ENCODE measurements at places on chromosomes 12 and 14. TPM values are rescaled to one million over a fixed set of nuclear protein-coding genes. Genes with fewer than 3 reads are reported as not detected.

DNA sequence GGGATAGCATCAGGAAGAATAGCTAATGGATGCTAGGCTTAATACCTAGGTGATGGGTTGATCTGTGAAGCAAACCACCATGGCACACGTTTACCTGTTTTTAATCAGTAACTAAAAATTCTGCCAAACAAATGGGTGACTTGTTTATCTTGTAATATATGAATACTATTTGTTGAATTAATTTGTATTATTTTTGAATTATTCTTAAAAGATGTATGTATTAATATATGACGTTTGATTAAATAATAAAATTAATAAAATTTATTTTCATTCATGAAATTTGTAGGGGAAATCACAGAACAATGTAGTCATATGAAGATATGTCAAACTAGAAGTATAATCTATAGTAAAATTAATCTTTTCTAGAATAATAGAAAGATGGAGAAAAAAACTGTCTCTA is 32.3 kb upstream of the OR10A7 start:
- no peak overlapping the region for H3K4me3 ChIP-seq
- no peaks in the 10 kb centered on the region for H3K4me1 ChIP-seq
- no peaks in the 10 kb centered on the region for H3K27me3 ChIP-seq
- DNase-seq, result no peak
- no peaks in the 10 kb centered on the region for H3K36me3 ChIP-seq

DNA sequence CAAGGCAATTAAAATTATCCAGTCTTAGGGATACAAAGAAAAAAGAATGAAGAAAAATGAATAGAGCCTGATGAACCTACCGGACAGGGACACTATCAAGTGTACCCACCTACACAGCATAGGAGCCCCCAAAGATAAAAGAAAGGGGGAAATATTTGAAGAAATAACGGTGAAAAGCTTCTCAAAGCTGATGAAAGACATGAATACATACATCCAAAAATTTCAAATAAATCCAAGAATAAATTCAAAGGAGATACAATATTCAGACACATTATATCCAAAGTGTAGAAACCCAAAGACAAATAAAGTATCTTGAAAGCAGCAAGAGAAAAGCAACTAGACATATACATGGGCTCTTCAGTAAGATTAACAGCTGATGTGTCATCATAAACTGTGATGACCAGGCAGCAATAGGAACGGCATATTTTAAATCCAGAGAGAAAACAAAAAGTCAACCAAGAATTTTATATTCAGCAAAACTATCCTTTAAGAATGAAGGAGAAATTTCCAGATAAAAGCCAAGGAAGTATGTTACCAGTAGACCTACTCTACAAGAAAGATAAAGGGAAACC is 56.0 kb downstream of the CDK17 start:
- H3K4me1 ChIP-seq, result no peaks in the 10 kb centered on the region
- H3K36me3 ChIP-seq, result no peaks in the 10 kb centered on the region
- no peak overlapping the region for H3K27ac ChIP-seq
- no peaks in the 10 kb centered on the region for H3K27me3 ChIP-seq
- DNase-seq, result no peak
- no peak overlapping the region for H3K4me3 ChIP-seq

DNA sequence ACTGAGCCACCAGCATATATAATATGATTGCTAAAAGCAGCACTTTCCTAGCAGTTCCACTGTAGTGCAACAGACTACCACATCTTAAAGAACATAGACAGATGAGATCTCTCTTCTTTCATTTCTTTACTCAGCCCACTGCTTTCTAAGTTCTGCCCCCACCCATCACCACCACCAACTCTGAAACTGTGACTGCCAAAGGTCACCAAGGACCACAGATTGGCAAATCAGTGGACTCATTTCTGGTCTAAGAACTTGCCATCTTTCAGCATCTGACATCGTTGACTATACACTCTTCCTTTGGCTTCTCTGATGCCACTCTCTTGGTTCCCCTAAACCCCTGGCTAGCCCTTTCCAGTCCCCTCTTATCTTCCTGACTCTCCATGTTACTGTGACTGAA is 38.4 kb downstream of the IFNG start:
- no peaks in the 10 kb centered on the region for H3K36me3 ChIP-seq
- H3K27ac ChIP-seq, result no peak overlapping the region
- no peak for DNase-seq
- H3K4me3 ChIP-seq, result no peak overlapping the region
- no peaks in the 10 kb centered on the region for H3K4me1 ChIP-seq
- no peaks in the 10 kb centered on the region for H3K27me3 ChIP-seq

DNA sequence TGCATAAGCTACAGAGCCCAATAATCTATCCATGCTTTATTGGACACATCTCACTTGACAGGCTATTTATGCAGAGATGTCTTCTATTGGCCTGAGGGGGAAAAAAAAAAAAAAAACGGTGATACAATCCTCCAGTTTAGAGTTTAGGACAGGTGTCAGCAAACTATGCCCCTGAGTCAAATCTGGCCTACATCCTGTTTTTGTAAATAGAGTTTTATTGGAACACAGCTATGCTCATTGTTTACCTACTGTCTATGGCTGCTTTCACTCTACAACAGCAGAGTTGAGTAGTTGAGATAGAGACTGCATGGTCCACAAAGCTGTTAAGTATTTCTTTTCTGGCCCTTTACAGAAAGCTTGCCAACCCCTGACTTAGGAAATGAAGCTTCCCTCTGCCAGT is 403.1 kb downstream of the C12orf75 start:
- H3K4me1 ChIP-seq, result no peaks in the 10 kb centered on the region
- no peak overlapping the region for H3K4me3 ChIP-seq
- no peak overlapping the region for H3K27ac ChIP-seq
- H3K36me3 ChIP-seq, result no peaks in the 10 kb centered on the region

DNA sequence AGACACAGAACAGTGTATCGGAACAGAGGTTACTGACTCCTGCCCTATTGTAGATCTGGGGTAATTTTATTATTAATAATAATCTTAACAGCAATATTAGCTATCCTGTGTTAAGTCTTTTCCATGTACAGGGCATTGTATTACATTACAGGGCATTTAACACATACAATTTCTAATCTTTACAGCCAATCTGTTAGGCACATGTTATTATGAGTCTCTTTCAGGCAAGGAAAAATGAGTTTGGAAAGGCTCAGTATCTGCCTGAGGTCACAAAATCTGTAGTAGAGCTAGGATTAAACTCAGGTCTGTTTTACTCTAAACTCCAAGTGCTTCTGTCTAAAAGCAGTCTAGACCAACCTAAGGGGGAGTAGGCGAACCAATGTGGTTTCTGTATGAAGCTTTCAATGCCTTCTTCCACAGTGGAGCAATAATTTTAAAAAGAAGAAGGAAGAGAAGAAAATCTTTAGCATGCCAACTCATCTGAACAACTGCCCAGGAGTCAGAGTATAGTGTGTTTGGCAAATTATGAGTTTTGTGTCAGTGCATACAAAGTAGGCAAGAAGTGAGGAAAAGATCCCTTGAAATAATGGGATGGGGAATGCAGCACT is 192.6 kb downstream of the CHST11 start:
- no peaks in the 10 kb centered on the region for H3K36me3 ChIP-seq
- H3K27me3 ChIP-seq, result no peaks in the 10 kb centered on the region
- H3K27ac ChIP-seq, result no peak overlapping the region
- no peaks in the 10 kb centered on the region for H3K4me1 ChIP-seq
- no peak overlapping the region for H3K4me3 ChIP-seq

- no peak overlapping the region for H3K4me3 ChIP-seq
- no peak overlapping the region for H3K27ac ChIP-seq
- no peak for DNase-seq
- no peaks in the 10 kb centered on the region for H3K27me3 ChIP-seq
Measured at GRCh38 chr14:100076133-100076532, 10.9 kb downstream of the EVL start.

CPNE6 gene
- total RNA-seq, result not detected

C3AR1 gene
- total RNA-seq, result 3.9 TPM

Measured in body of pancreas (tissue), 4 donors.